ENCODE measurements at places on chromosomes 4 and X.

DNA sequence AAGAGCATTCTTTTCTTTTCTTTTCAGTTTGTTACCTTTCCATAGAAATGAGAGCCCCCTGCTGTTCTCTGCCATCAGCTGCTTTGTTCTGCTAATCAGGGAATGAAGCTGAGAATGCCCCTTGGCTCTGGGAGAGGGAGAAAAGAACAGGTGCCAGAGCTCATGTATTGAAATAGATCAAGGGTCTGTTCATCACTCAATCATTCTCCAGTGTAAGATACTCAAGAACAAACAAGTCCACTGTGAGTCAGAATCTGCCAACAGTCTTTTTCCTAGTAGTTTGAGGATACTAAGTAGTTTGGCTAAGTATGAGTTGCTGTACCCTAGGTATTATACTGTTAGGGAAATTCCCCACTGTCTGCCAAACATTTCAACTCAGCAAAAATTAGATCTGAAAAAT is 144.3 kb downstream of the RTL3 start:
- DNase-seq: no peak

DNA sequence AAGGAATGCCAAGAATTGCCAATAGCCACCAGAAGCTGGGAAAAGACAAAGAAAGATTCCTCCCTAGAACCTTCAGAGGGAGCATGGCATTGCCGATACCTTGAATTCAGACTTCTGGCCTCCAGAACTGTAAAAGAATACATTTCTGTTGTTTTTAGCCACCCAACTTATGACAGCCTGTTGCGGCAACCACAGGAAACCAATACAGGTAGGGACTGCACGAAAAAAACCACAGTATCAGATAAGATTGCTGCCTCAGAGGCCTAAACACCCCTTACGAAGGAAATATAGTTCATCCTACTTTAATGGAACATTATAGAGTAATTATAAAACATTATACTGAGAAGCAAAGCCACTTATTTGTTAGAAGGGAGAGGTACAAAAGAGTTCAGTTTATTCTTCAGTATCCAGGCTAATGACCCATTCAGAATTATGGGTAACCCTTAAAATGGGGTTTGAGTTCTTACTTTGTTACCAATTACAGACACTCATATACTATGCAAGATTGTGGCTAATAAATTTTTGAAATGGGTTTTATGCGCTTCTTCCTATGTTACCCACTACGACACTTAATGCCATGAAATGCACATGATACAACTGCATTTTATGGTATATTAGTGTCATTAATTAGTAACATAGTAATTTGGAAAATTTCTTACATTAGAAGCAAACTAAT is 37.4 kb upstream of the SMIM10L2A start:
- no peak for DNase-seq

GRCh38 chrX:127552571-127552970 is 499.6 kb downstream of the ACTRT1 start:
- DNase-seq: no peak

GRCh38 chrX:47093248-47093647 is 15.0 kb downstream of the RGN start:
- DNase-seq: peak; percentile 21

- DNase-seq: no peak
Observed at GRCh38 chr4:94571298-94571697, 119.6 kb downstream of the PDLIM5 start.

- DNase-seq: no peak
Observed at GRCh38 chr4:181659876-181660275, 583.3 kb upstream of the TENM3 start.

DNA sequence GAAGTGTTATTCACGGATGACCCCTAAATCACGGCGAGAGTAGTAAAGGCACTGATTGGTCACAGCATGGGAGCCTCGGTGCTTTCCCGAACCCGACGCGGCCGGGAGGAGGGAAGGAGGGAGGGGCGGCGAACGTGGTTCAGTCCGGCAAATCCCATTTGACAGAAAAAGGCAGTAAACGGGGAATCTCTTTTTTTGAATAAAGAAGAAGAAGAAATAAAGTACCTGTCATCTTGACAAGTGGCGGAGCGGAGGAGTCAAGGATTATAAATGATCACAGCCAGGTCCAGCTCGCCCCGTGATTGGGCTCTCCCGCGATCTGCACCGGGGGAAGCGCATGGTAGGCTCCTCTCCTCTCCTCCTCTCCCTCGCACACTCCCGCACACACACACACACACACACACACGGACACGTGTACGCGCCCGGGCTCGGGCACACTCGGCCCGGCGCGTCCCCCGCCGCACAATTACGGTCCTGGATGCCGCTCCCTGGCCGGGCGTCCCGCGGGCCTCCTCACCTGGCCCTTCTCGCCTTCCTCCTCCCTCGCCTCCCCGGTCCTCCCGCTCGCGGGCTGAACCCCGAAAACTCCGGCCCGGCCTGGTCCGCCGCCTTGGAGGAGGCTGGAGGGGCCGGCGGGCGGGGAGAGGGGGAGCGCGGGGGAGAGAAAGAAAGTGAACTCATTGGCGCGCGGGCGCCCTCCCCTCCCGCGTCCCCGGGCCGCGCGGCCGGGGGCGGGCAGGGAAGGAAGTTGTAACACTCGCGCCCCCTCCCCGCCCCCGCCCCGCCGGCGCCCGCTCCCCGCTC is 99.2 kb upstream of the TENM3 start:
- DNase-seq: no peak

- DNase-seq: no peak
Observed at GRCh38 chrX:20519826-20520225, 253.1 kb upstream of the RPS6KA3 start.

DNA sequence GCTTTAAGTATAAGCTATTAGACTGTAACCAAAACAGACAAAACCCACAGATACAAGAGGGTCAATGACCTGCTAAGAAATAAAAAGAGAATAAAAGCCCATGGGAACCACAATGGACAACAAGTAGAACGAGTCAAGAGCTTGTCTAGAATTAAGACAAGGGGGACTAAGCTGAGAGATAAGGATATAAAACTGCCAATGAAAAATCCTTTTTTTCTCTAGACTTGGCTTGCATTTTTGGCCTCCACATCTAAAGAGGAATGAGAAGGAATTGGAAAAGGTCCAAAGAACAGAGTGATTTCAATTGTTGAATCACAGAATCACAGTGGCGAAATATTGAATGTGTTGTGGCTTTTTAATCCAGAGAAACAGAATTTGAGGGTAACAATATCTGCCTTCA is 135.7 kb downstream of the QDPR start:
- DNase-seq: no peak

DNA sequence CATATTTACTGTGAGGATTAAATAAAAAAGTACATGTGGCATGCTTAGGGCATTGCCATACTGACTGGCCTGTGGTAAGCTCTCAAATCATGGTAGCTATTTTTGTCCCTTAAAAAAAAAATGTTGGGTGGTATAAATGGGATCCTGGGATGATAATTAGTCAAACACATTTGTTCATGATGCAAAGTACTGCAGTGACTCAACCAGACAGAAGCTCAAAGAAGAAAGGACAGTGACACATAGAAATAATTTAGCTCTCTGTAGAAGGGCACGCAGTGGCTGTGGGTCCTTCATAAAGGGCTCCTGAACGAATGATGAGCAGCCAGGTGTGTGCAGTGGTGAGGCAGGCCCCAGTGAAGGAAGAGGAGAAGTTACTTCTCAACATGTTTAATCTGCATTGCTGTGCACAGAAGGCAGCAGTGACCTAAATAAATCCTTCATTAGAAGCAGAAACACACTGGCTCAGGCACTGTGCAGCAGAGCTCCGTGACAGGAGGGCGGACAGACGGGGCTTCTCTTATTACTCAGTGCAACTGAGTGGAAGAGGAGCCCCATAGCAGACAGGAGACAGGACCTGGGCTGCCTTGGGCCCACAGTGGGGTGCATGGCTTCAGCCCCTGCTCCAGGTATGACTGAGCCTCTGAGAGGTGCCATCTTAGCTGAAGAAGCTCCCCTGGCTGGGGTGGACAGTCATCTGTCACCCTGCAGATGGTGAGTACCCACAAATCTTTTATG is 20.3 kb downstream of the HS3ST1 start:
- DNase-seq: no peak

DNA sequence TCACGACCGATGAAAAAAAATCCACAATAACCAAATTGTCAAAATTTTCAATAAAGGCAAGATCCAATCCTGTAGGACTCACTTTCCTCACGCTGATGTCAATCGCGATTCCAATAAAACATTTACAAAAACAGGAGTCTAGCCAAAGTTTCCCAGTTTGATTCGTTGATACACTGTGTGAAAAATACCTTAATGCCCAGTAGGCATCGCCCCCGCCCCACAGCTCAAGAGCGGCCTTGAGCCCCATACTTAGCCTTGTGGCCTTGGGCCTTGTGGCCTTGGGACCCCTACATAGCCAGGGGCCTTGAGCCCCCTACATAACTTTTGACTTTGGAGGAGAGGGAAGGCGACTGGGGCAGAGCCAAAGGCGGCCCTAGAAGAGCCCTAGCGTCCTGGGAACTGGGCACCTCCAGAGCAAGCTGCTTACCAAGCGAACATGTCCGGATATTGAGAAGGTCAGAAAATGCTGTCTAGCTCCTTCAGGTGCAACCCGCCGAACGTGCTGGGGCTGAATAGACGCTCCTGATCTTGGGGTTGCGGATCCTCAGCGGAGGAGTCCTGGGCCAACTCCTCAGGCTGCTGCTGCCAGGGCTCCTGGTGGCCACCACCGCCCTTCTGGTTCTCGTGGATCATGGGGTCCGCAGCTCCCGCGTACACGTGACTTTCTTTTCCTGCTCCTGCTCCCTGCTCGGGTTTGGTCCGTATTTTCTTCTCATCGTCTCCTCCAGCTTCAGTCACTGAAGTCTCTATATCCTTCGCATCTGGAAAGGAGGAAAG is 62.9 kb downstream of the RHOXF2B start:
- DNase-seq: no peak

DNA sequence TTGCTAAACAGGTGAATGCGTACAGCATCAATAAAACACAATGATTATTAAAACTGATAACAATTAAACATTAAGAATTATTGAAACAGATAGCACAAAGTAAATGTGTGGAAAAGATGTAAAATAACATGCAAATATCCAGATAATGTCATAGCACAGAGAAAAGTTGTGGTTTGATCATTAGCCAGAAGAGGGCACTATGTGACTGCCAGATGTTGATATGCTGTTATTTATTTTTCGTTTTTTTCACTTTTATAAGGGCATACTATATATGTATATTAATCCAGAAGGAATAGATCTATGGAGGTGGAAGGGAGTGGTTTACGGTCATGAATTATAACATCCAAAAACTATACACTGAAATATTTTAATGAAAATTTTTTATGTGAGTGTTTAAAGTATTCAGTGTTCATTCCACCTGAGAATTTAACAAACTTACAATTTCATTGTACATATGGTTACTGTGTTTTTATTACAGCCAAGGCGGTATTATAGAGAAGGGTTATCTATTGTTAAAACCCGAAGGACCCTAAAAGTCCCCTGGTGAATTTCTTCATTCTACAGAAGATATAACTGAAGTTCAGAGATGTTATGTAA is 211.9 kb upstream of the UGT8 start:
- peak; percentile 10 for DNase-seq

DNA sequence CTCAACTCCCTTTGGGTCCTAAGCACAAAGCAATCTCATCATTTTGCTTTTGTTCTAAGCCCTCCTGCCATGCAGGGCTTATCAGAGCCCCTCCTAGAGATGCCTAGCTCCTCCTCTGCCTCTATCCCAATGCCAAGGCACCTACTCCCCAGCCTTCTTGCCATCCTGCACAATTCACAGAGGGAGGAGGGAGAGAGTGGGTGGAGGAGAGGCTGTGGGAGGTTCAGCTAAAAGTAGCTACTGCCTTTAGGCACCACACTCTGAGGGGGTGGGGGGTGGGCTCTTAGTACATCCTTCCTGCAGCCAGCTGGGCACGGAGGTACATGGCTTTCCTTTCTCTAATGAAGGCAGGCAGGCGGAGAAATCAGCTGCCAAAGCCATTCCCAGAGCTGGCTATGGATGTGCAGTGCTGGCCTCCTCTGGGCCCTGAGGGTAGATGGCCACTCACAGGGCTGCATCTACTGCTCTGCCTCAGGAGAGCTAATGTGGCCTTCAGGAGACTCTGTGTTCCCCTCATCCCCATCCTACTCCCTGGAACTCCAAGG is 40.1 kb downstream of the ARHGEF9 start:
- no peak for DNase-seq

DNA sequence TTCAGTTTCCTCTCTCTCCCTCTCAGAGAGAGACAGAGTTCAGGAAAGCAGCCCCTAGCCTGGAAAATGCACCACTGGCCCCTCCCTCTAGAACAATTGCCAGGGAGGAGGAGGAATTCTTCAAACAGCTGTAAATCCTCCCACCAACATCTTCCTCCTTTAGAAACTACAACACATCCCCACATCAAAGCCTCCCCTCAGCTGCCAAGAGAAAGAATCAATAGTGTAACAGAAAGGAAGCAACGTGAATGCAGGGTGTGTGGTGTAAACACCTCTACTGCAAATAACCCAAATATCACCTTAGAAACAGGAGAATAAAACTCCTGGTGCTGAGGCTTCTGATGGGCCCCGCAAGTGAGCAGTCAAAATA is 249.9 kb upstream of the GATB start:
- DNase-seq: no peak

DNA sequence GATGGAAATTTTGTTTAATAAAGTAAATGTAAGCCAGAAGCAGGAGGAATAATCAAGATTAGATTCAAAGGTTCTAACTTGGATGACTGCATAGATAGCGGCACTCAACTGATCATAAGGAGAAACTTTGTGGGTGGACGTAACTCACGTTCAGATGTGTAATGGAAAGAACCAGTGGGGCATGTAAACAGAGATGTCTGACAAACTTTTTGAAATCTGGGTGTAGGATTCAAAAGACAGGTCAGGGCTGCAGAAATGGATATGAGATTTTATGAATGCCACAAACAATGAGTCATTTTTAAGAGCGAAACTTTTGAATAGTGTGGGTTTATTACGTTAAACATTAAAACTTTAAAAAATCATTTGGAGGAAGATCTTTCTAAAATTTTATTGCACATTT is 375.6 kb downstream of the GBA3 start:
- DNase-seq: no peak

- no peak for DNase-seq
Observed at GRCh38 chr4:57607566-57608180, 497.5 kb upstream of the IGFBP7 start.

DNA sequence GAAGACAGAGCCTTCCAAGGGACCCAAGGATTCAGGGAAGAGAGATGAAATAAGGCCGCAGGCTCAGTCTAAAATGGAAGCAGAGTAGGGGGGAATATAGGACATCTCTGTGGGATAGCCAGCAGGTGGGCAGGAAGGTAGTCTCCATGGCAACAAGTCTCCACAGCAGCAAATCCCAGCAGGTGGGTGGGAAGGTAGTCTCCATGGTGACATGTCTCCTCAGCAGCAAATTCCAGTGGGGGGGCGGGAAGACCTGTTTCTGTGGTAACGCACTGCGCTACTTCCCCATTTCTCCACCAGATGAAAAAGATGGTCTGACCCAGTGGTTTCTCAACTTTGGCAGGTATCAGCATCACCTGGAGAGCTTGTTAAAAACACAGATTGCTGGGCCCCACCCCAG is 18.3 kb downstream of the NLGN3 start:
- no peak for DNase-seq

GRCh38 chr4:170193496-170193895 is 103.7 kb upstream of the AADAT start:
- no peak for DNase-seq

- DNase-seq: no peak
Observed at GRCh38 chr4:185600801-185601434, 65.6 kb upstream of the PDLIM3 start.

GRCh38 chr4:181308476-181309312 is 934.5 kb upstream of the TENM3 start:
- DNase-seq: no peak

Data from hepatic stellate cell (primary cell).